ENCODE measurements at places on chromosomes 5 and 9.

GRCh38 chr5:154077696-154078095, 38.9 kb downstream of the MFAP3 start:
- DNase-seq, result no peak

- DNase-seq, result no peak
Observed at GRCh38 chr9:79660615-79661014, 88.8 kb downstream of the TLE4 start.

GRCh38 chr5:18202164-18202563, 567.9 kb downstream of the TAF11L14 start:
- no peak for DNase-seq

DNA sequence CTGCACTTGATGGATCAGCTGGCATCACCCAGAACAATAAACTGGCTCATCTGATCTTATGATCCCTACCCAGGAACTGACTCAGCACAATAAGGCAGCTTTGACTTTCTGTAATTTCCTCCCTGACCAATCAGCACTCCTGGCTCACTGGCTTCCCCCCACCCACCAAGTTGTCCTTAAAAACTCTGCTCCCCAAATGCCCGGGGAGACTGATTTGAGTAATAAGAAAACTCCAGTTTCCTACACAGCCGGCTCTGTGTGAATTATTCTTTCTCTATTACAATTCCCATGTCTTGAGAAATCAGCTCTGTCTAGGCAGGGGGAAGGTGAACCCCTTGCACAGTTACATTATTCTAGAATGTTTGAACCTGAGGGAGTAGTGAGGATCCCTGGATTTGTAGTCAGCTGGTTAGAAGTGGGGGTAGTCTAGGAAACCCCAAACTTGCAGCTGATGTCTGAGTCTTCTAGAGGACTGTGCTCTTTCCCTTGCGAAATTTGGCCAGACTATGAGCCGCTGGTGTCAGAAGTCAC, 111.7 kb upstream of the NEK6 start:
- no peak for DNase-seq

- no peak for DNase-seq
Observed at GRCh38 chr5:45098483-45098882, 289.7 kb downstream of the MRPS30 start.

DNA sequence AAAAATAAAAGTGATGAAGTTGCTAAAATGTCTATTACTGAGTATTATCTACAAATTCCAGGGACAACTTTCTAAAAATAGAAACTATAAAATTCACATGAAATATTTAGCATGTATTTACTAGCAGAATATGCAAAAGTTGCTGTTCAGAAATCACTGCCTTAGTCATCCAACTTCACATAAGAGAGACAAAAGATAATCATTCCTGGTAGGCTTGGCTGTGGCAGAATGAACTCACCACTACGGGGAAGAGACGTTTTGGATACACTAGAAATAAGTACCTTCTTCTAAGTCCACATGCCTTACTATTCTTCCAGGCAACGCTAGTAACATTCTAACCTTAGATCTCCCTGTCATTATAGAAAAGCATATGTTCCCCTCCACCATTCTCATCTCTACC, 272.2 kb downstream of the BNC2 start:
- no peak for DNase-seq

GRCh38 chr9:123893831-123894460, 36.0 kb downstream of the DENND1A start:
- peak; percentile 5 for DNase-seq

DNA sequence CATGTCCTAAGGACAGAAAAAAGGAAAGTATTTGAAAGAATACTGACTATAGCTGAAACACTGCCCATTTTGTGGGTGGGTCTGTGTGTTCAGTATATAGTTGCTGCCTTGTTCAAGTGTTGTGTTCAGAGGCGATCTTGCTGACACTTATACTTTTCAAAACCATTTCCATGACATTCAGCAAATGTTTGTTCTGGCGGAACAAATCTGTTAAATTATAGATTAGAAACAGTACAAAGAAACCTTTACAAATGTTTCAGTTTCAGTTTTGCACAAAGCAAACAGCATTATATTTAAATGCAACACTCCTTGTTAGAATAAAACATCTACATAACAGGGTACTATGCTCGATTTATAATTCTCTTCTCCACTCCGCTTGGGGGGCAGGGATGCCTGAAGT, 2276.3 kb downstream of the MAT2B start:
- DNase-seq, result no peak

GRCh38 chr5:172798422-172799215, 27.6 kb upstream of the DUSP1 start:
- no peak for DNase-seq

- DNase-seq, result no peak
Observed at GRCh38 chr9:9362332-9362731, 1250.5 kb downstream of the PTPRD start.

GRCh38 chr5:141926434-141926833, 2.8 kb downstream of the DELE1 start:
- no peak for DNase-seq

DNA sequence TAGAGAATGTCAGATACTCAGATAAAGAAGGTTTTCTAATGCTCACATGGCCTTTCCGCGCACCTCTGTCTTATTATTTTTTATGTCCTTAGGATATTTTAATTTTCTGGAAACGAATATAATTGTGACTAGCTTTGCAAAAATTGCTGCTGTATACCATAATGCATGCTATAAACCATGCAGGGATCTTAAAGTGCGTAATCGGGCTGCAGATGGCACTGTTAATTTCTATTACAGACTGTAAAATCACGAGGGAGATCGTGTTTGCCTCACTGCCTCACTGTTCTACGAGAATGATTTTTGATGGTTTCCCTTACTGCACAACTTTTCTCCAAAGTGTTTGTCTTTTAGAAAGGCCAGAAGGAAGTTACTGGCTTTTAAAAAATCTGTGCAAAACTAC, 356.1 kb downstream of the TUSC1 start:
- no peak for DNase-seq

DNA sequence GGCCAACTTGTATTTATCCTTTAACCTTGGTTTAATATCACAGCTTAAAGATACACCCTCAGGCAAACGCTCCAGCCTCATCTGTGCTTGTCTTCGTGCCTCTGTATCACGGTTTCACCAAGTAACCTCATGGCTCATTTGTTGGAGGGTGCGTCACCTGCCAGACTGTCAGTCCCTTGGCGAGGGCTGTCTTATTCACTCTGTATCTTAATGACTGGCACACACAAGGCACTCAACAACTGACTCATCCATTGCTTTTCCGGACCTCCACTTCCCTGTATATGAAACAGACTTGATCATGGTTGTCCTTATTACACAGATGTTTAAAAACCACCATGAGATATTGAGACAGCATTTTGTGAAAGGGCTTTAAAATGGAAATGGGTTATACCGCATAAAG, 28.0 kb downstream of the LCP2 start:
- no peak for DNase-seq

- DNase-seq, result no peak
Observed at GRCh38 chr5:16756692-16757091, 139.9 kb upstream of the RETREG1 start.

DNA sequence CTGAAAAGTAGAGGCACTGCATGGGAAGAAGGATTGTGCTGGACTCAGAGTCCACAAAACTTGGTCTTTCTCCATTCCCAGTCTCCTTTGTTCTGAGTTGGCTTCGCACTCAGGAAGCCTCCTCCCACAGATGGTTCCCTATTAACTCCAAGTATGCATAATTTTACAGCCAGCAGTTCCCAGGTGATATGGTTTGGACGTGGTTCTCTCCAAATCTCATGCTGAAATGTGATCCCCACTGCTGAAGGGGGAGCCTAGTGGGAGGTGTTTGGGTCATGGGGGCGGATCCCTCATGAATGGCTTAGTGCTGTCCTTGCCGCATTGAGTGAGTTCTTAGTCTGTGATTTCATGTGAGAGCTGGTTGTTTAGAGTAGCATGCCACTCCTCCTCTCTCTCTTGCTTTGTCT, 86.6 kb downstream of the FEM1C start:
- DNase-seq, result peak; percentile 93

GRCh38 chr9:88476491-88477271, 58.3 kb upstream of the NXNL2 start:
- DNase-seq, result no peak

GRCh38 chr5:43063721-43064171, 23.6 kb upstream of the ANXA2R start:
- DNase-seq, result no peak

DNA sequence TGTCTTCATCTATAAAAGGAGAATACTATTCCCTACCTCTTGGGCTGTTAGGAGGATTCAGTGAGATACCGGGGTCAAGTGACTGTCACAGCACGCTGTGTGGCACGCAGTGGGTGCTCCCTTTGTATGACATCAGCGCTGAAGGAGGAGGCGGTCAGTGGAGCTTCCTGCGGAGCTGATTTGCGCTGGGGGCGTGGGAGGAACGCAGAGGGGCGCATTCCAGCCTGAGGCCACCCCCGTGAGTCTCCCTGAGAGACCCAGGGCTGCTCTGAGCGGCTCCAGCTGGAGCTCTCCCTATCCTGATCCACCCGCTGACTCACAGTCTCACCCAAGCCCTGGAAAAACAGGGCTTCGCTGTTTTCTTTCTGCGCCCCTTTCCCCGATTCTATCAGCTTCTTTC, 24.3 kb upstream of the NEURL1B start:
- peak; percentile 56 for DNase-seq

DNA sequence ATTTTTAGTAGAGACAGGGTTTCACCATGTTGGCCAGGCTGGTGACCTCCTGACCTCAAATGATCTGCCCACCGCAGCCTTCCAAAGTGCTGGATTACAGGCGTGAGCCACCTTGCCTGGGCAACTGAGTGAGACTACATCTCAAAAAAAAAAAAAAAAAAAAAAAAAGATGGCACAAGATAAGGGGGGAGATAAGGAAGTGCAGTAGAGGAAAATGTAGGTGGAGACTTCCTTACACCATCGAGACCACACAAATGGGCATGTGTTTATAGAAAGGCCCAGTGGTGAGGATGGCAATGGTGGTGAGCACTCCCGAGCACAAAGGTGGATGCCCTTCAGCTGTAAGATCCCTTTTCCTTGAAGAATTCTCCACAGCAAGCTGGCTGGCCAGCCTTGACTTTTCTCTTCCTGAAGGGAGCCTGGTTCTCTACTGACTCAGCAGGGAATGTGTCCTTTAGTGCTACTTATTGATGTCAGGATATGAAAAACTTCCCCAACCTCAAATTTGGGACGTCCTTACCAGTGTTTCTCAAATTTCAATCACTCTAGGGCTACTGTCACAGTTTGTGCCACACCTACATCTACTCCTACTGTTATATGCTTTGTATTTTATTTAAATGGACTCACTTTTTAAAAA, 28.2 kb downstream of the ERGIC1 start:
- no peak for DNase-seq

GRCh38 chr5:164230341-164230740, 724.9 kb downstream of the MAT2B start:
- no peak for DNase-seq

DNA sequence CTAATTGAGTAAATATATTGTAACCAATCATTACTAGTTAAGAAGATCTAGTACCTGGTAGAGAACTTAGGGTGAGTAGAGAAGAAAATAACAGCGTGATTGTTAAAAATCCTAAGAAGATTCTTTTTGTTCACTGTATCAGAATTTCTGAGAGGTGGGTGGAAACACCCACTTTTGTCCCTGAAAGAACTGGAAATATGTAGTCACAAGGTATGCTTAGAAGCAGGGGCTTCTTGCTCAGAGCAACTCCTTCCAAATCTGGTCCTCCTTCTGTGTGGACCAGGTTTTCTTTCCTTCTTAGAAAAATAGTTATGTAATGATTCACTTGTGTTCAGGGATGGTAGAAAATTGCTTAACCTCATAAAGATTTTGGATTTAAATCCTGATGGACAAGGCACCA, 11.9 kb upstream of the TOMM5 start:
- no peak for DNase-seq

- no peak for DNase-seq
Observed at GRCh38 chr5:146105477-146105876, at the start of gene PLAC8L1. TSS of gene PLAC8L1 (minus strand) at chr5:146105577. CDS start at chr5:146104311, 1,266 bp downstream.

DNA sequence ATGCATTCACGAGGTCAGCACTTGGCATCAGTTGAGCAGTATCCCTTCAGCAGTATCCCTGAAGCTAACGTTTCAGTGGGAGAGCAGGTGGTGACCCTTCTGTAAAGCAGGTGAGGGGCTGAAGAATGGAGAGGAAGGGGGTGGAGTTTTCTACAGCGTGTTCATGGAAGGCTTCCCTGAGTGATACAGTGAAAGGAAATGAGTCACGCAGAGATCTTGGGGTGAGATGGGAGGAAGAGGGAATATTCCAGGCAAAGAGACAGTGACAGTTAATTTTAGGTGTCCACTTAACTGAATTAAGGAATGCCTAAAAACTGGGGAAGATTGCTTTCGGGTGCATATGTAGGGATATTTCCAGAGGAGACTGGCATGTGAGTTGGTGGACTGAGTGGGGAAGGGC, 25.7 kb downstream of the TAS2R1 start:
- no peak for DNase-seq

GRCh38 chr9:96085491-96086143, 210.1 kb downstream of the ERCC6L2 start:
- no peak for DNase-seq

Data from muscle of leg (tissue), 16 donors.